ENCODE measurements at places on chromosomes 5 and 9.
A peak's percentile ranks its signal among the peaks of the same experiment; 100 is the strongest.

- no peak for ATAC-seq
These were observed 86.3 kb upstream of the SLC12A2 start for GRCh38 chr5:127997201-127997704.

GRCh38 chr5:3216386-3216785 lies 379.2 kb upstream of the IRX1 start:
- no peak for ATAC-seq

GRCh38 chr5:100131161-100131560 lies 404.0 kb upstream of the FAM174A start:
- no peak for ATAC-seq

- no peak for ATAC-seq
These were observed 13.4 kb upstream of the EXOC3 start for GRCh38 chr5:429453-430188.

DNA sequence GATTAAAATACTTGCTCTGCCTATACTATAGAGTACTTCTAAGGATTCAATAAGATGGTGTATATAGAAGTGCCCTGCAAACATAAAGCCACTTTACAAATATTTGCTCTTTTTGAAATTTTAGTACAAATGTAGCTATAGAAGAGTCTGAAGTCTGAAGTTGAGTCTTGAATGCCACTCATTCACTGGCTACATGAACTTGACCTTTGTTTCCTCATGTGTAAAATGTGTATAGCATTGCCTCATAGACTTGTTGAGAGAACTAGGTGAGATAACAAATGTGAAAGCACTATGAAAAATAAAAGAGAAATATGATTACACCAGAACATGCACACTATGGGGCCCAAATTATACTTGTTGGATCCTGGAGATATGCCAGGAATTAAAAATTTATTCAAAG lies 244.7 kb downstream of the SEC61B start:
- ATAC-seq = no peak

- no peak for ATAC-seq
These were observed 81.5 kb downstream of the LMNB1 start for GRCh38 chr5:126858441-126858840.

DNA sequence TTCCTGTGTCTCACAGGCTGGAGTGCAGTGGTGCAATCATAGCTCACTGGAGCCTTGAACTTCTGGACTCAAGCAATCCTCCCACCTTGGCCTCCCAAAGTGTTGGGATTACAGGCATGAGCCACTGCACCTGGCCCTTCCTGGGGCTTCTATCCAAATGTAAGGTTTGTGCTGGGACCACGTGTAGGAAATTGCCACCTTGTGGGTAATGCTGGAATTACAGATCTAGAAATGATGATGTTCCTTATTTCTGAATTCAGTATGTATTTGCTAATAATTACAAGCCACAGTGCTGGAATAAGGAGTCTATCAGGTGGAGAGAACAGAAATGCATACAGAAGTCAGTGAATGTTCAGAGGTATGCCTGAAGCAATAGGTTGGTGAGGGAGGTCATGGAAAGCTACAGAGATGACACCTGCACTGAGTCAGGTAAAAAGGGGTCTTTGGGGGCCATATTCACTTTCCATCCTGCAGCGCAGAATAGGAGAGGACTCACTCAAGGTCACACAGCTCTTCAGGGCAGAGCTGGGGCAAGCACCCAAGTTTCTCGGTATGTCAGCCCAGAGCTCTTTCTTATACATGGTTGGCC lies 8.8 kb upstream of the IGFBPL1 start:
- ATAC-seq = no peak

DNA sequence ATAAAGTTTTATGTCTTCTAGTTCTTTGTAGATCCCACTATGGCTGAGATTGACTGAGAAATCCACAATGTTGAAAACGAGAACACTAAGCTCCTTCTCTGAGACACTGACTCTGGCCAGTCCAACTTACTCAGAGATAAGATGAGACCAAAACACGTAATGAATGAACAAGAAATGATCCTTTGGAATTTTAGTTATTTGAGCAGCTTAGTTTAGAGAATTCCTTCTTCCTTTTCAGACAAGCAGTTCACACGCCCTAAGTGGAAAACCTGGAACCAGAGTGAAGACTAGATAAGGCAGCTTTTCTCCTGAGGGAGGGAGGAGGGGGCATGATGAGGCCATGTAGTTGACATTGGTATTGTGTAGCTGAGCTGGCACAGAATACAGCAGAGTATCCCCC lies 139.6 kb downstream of the GABRB2 start:
- no peak for ATAC-seq

- ATAC-seq = no peak
These were observed 26.8 kb downstream of the TDRD7 start for GRCh38 chr9:97438666-97439065.

DNA sequence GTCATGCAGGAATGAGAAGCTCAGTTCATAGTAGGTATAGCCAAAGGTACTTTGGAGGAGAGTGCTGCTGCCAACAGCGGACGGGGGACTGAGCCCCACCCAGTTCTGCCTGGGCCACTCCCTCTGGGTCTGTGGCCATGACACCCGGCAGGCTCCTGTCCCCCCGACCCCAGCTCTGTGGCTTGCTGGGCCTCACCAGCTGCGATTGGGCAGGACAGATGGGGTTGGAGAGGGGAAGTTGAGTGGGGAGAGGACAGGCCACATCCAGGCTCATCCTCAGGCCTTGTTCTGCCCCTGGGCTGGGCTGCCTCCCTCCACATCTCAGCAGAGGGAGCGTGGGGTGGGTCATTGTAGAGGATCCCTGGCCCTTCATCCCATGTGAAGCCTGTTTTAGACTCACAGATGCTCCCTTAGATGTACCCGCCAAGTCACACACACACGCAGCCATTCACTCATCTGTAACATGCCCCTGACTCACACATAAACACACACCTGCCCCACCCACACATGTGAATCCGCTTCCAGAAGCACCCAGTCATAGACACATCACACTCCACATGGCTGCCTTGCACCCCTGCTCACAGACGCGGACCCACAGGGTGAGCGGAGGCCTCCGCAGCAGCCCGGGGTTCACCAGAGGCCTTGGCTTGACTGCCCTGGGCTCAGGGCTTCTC lies 48.8 kb downstream of the NTNG2 start:
- ATAC-seq = peak; percentile 22

- ATAC-seq = no peak
These were observed 54.0 kb downstream of the SHOC1 start for GRCh38 chr9:111740739-111741138.

GRCh38 chr9:121809356-121810050 lies 158.1 kb downstream of the DAB2IP start:
- ATAC-seq = peak; percentile 21

GRCh38 chr9:114107286-114108001 lies 8.4 kb upstream of the KIF12 start:
- no peak for ATAC-seq

DNA sequence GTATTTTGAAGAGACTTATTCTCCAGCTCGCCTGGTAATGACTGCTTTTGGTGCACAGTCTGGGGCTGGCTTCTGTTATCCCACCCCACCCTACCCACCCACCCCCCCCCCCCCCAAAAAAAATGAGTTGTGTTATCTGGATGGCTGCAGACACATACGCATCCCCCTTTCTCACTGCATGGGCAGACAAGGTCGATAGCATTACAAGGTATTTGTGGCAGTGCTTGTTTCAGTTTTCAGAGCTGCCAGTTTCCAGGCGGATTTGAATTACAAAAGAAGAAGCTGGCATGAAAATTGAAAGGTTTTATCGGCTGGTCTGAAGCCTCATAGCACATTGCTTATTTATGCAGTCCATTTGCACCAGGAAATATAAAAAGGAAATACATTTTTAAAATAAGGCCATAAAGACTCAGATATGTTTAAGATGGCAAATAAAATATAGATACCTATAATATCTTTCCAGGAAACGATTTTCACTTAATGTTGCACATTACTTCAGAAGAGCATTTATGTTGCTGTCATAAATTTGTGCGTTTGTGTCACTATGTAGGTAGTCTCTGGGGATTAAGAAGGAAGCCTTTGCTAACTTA lies 85.1 kb upstream of the GRHPR start:
- ATAC-seq = no peak

GRCh38 chr9:6925836-6926235 lies 168.1 kb downstream of the KDM4C start:
- ATAC-seq = no peak

- no peak for ATAC-seq
These were observed 26.6 kb downstream of the TSPAN17 start for GRCh38 chr5:176673651-176674583.

DNA sequence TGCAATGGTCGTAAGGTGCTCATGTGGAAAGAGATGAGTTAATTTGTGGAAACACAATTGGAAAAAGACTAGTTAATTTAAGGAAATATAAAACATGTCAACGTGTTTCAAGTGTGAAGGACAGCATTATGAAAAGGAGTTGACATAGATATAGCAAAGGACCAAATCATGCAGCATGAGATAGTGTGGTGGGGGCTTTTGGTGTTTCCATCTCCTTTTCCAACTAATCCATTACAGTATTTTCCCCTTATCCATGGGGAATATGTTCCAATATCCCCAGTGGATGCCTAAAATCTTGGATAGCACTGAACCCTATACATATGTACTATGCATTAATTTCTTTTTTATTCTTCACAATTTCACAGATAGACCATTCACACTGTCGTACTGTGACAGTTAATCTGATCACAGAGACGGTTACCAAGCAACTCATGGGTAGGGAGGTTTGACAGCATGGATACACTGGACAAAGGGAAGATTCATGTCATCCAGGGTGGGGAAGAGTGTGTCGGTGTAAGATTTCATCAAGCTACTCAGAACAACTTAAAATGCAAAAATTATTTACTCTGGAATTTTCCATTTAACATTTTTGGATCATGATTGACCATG lies 238.6 kb downstream of the CDH12 start:
- ATAC-seq = no peak

DNA sequence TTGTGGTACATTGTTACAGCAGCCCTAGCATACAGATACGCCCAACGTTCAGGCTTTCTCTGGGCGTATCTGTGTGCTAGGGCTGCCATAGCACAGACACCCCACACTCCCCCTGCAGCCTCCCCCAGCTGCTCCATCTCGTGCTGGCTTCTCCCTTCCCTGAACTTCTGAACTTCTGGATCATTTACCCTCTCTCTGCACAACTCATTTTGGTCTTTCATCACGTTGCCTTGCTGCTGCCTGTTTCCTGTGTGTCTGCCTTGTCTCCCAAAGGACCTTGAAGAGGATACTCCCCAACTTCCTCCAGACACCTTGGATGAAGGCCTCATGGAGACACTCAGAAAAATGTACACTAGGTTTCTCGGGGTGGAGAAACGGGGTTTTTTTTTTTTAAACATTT lies 37.3 kb downstream of the SLIT3 start:
- ATAC-seq = no peak

DNA sequence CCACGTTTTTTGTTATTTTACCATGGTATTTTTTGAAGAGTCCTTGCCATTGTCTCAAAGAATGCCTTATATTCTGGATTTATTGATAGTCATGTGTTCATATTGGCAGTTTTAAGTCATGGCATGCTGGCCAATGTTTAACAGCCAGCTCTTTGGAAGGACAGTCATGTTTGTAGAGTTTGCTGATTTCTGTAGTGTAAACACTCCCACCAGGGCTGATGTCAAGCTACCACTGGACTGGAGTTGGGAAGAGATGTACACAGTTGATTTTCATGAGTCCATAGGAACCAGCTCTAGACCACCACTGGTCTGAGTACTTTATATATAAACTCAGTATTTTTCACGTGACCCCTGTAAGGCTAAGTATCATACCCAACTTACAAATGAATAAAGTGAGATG lies 125.2 kb upstream of the DHFR start:
- no peak for ATAC-seq

GRCh38 chr5:160155017-160155750 lies 35.9 kb upstream of the PWWP2A start:
- no peak for ATAC-seq

DNA sequence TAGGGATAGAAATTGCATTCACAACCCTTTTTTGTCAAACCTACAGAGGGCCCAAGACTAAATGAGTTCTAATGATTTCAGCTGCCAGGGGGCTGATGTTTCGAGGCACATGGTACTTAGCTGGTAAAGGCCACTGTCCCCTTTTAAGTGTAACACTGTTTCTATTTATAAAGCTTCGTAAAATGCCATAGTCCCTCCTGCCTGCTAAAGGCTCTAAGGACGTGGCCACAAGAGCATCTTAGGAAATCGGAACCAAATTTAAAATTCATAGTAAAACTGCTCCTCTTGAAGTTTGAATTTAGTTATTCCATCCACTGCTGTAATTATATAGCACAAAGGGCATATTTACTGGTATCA lies 170.3 kb upstream of the WWC1 start:
- no peak for ATAC-seq

GRCh38 chr9:114464281-114465051 lies 40.8 kb downstream of the WHRN start:
- ATAC-seq = no peak

DNA sequence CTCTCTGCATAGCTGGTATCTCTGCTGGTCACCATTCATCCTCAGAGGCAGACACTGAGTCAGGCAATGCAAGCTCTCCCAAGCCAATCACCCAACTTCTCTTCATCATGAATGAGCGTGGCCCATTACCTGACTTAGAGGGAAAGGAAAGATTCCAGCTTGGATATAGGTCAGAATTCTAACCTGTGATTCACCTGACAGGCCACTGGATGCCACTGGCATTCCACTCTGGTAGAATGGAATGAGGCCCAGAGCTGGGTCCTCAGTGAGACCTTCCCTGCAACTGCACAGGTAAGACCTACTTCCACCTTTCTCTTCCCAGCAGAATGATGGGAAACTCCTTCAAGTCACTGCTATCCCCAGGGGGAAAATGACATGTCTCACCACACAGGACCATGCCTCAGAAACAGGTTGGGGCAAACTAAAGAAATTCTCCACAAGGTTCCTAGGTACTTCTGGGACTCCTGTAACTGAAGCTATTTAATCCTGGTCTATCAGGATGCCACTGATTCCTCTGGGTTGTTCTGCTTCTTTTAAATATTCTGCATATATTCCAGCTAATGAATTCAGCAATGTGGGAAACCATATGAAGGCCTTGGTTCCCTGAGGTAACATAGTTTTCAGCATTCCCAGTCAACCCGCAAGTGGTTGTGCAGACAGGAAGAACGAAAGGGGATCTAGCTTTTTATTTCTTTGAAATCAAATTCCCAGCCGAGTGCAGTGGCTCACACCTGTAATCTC lies 62.0 kb downstream of the SUSD1 start:
- ATAC-seq = no peak

- peak; percentile 86 for ATAC-seq
These were observed at the start of gene SEC16A for GRCh38 chr9:136482793-136483588. Gene SEC16A (minus strand): TSS chr9:136483040. CDS start chr9:136477615, 5,425 bp downstream.

GRCh38 chr5:1101961-1102713 lies 9.7 kb downstream of the SLC12A7 start:
- no peak for ATAC-seq

DNA sequence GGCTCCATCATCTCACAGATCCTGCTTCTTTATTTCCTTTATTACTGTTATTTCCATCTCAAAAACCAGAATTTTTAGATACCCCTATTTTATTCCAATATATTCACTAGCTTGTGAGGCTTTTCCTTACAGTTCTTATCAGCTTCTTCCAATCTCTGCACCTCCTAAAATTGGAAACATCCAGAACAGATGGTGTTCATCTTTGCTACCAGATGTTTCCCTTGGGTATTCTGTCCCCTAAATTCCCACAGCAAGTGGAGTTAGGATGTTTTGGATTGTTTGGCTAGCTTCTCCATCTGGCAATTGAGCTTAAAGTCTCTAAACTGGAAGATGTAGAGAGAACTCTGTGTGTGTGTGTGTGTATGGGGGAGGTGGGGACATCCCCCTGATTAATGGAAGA lies 580.4 kb downstream of the DTWD2 start:
- no peak for ATAC-seq

Data from stimulated activated memory B cell treated with anti-CD40 and anti-IgM and Interleukin-4, amounts not matched to agents 10 μg/mL and 1 μg/mL and 100 μg/mL, for 72 hours (primary cell).